ENCODE measurements at places on chromosomes 2 and 18.

DNA sequence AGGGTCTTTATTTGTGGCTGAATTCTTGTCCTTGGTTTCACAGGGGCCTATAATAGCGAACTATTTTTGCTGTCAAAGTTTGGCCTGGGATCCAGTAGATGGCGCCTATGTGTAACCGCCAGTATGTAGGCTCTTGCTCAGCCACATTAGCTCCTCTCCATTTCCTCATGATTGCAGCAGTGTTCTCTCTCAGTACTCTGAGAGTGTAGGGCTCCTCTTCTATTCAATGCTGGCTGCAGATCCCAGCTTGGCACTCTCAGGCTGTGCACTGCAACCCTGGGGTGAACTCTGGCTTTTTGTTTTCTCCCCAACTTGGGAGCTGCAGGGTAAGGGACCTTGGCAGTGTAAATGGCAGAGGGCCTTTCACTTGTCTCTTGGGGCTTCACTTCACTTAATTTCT is 344.6 kb upstream of the CHAC2 start:
- peak; percentile 10 for DNase-seq

DNA sequence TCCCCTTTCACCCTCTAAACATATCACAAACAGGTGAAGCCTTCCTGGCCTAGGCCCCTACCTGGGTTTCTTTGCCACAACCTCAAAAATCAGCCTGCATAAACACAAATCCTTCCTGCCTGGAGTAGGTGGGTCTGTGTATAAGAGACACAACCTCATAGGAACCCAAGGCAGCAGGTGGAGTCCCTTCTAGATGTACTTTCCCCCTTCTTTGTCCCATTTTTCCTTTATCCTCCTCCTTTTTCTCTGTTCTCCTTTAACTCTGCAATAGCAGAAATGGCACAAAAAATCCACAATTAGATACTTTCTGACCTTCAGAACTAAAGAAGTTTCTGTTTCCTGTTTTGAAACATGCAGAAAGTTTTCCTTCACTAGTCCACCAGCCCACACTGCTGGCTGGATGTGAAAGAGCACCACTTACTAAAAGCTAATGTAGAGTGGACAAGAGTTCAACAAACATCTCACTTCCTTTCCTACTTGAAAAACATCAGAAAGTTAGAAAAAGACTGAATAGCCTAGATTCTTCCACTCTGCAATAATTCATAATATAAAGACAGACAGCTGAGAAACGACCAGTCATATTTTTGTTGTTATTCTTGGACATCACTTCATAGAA is 11.2 kb downstream of the SLC40A1 start:
- no peak for DNase-seq

DNA sequence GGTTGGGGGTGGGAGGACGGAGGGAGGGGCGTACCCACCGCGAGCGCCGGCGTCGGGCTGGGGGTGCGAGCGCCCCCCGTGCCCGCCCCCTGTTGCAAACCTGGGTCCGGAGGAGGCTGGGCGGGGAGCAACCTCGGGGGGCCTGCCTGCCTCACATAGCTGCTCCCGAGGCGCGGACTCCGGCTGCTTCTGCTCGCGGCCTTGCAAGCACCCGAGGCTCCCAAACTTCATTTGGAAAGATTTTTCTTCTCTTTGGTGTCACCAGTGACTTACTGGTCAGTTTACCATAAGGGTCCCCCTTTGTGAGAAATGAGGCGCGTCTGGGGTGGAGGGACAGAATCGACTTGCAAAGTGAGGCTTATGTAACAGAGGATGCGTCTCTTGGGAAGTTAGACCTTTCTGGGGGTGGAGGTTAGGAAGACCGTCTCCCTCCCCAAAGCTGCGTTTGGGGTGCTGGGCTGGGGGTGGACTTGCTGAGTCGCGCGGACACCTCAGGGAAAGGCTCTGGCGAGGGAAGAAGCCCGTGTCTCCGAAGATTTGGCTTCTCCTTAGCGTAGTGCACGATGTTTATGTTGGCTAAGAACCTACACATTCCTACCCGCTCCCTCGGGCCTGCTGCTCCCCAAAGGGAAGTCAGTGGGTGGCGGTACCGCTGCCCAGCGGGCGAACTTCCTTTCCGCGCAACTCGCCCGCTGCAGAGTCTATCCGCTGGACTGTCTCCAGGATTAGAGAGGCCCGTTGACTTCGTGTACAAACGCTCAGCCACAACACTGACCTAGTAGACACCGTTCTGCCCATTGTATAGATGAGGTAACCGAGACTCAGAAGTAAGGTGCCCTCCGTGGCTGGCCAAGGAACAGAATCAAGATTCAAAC is 559 bp downstream of the TMEM37 start:
- DNase-seq = no peak

DNA sequence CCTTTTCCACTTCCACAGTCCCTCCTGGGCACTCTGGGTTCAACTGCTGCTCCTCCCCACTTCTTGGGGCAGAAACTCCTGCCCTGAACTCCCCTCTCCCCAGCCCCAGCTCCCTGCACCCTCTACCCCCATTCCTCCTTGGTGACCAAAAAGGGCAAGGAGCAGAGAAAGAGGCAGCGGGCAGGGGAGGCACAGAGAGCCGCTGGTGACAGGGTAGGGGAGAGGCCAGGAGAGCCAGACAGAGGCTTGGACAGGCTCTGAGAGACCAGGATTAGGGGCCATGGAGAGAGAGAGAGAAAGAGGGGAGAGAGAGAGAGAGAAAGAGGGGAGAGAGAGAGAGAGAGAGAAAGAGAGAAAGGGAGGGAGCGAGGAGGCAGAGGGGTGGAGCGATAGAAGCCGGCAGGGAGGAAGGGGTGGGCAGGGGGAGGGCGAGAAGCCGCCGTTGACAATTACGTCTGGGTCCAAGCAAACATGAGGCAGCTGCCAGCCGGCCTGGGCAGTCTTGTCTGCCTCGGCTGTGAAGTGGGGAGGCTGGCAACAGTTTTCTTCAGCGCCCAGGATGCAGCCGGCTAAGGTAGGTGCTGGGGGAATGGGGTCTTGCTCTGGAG is at the start of gene KCNIP3:
Gene KCNIP3, plus strand, starts transcription at position 468 of the 608 bp plus-strand sequence. Its CDS starts 92 bp downstream, at position 560.
- DNase-seq = no peak

DNA sequence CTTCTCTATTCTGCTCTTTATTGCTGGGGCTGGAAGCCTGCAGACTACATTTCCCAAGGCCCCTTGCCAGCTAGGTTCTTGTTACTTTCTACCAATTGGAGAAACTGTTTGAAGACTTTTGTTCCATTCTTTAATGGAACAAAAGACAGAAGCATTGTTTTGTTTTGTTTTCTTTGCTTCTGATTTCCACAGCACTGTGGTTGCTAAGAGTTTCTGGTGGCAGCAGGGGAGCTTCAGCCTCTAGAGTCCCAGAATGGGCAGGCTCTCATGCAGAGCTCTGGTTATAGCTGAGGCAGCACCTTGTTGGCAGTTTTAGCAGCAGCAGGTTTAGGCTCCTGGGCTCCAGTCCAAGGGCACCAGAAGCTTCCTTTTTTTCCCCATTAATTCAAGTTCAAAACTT is 234.3 kb downstream of the ETAA1 start:
- DNase-seq = no peak

DNA sequence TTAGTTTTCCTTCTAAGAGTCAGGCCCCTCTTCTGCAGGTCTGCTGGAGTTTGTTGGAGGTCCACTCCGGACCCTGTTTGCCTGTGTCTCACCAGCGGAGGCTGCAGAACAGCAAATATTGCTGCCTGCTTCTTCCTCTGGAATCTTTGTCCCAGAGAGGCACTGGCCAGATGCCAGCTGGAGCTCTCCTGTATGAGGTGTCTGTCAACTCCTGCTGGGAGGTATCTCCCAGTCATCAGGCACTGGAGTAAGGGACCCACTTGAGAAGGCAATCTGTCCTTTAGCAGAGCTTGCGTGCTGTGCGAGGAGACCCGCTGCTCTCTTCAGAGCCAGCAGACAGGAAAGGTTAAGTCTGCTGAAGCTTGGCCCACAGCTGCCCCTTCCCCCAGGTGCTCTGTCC is 4.8 kb downstream of the REG1B start:
- DNase-seq = no peak

DNA sequence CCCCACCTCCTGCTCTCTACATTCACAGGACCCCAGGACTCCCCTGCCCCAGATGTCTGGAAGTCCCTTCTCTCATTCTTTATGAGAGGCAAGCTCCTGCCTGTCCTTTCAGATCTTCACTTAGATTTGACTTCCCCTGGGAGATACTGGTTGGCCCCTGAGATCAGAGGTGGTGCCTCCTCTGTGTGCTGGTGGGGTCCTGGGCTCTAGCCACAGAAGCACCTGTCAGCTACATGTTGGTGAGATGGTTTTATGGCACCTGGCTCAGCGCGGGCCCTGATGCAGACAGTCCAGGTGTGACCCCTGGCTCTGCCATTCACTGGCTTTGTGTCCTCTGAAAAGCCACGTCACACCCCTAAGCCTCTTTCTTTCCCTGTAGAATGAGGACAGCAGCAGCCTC is 369.6 kb upstream of the ID2 start:
- no peak for DNase-seq

DNA sequence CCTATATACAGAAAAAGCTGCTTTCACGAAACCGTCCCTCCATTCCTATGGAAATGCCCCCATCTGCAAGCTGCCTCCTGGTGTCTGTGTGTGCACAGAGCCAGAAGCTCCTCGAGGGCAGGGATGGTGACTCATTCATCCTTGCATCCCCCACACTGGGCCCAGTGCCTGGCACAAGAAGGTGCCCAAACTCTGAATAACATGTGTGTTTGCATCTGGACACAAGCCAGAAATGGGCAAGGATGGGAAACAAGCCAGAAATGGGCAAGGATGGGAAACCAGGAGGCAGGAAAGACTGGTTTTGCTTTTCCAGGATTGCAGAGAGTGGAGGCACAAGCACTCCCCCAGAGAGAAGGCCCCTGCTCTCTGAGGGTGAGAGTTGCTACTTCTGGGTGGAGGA is 313.9 kb downstream of the CELF4 start:
- no peak for DNase-seq

GRCh38 chr18:361941-362310 is 94.1 kb upstream of the THOC1 start:
- DNase-seq = no peak

GRCh38 chr2:47072018-47072691 is 83.0 kb downstream of the STPG4 start:
- no peak for DNase-seq

GRCh38 chr18:10015941-10016819 is 102.4 kb downstream of the VAPA start:
- DNase-seq = no peak

DNA sequence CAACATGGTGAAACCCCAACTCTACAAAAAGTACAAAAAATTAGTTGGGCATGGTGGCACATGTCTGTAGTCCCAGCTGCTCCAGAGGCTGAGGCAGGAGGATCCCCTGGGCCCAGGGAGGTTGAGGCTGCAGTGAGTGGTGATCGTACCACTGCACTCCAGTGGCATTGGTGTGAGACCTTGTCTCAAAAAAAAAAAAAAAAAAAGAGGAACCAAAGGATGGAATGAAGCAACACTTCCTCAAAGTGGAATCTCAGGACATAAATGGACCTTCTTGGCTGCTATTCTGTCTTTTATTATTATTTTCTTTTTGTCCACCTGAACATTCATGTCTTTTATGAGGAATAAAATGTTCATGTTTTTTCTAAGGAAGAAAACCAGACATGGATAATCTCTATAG is 13.7 kb downstream of the GEMIN6 start:
- DNase-seq = no peak

GRCh38 chr2:70981866-70982810 is 3.7 kb downstream of the ANKRD53 start:
- no peak for DNase-seq

All from stimulated activated naive CD8-positive, alpha-beta T cell treated with anti-CD3 and anti-CD28 coated beads, Interleukin-15, amount 100 ng/mL, for 72 hours (primary cell).